ENCODE measurements at places on chromosomes 4 and X. TPM values are rescaled to one million over a fixed set of nuclear protein-coding genes. Genes with fewer than 3 reads are reported as not detected.

Gene COX18
- 6.2 TPM for polyA plus RNA-seq

Gene ASB12
- 49.4 TPM for polyA plus RNA-seq

Gene EDA2R
- 0.04 TPM for polyA plus RNA-seq

Gene TACR3
- 0.04 TPM for polyA plus RNA-seq

Gene SSX2B
- polyA plus RNA-seq, result not detected

Gene XAGE2
- not detected for polyA plus RNA-seq

Gene SMIM10L2A
- 0.08 TPM for polyA plus RNA-seq

Gene CFP
- 1.6 TPM for polyA plus RNA-seq

Gene CENPVL2
- not detected for polyA plus RNA-seq

Gene ZXDB
- 1.7 TPM for polyA plus RNA-seq

Gene UNC5C
- polyA plus RNA-seq, result 0.04 TPM

Gene ZNF630
- 0.26 TPM for polyA plus RNA-seq

Gene SHROOM3
- 0.01 TPM for polyA plus RNA-seq

Gene FREM3
- polyA plus RNA-seq, result not detected

Gene SLC9B1
- polyA plus RNA-seq, result 0.37 TPM

Gene RBM46
- polyA plus RNA-seq, result not detected

Gene GDI1
- 37.4 TPM for polyA plus RNA-seq

Gene OPHN1
- 0.47 TPM for polyA plus RNA-seq

Gene MAGEB1
- polyA plus RNA-seq, result not detected

Gene LGI2
- 0.08 TPM for polyA plus RNA-seq

Gene GRID2
- not detected for polyA plus RNA-seq

Gene MAGEB17
- 0.17 TPM for polyA plus RNA-seq

Gene HEPH
- polyA plus RNA-seq, result 0.57 TPM

Gene NPFFR2
- polyA plus RNA-seq, result not detected

Gene POU4F2
- not detected for polyA plus RNA-seq

Gene FHDC1
- 0.31 TPM for polyA plus RNA-seq
